LHCN-M2 (cell line): ENCODE measurements at places on chromosomes 1 and 21.
A peak's percentile ranks its signal among the peaks of the same experiment; 100 is the strongest.

GRCh38 chr1:109636201-109636952 lies 16.7 kb downstream of the AMPD2 start:
- DNase-seq, result peak; percentile 49

- peak; percentile 89 for DNase-seq
Observed at GRCh38 chr1:156676820-156677615, at the start of gene NES. TSS of gene NES (minus strand) at chr1:156677407. CDS start at chr1:156677264, 143 bp downstream.

DNA sequence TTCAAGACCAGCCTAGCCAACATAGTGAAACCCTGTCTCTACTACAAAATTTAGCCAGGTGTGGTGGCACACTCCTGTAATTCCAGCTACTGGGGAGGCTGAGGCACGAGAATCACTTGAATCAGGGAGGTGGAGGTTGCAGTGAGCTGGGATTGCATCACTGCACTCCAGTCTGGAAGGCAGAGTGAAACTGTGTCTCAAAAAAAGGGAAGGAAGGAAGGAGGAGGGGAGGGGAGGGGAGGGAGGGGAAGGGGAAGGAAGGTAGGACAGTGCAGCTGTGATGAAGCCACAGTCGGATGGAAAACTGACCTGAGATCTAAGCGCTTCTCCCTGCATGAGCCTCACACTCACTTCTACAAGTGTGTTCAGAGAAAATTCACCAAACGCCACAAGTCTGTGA lies 22.0 kb upstream of the FHAD1 start:
- no peak for DNase-seq

- no peak for DNase-seq
Observed at GRCh38 chr1:220789532-220790147, 2.9 kb downstream of the MTARC1 start.

DNA sequence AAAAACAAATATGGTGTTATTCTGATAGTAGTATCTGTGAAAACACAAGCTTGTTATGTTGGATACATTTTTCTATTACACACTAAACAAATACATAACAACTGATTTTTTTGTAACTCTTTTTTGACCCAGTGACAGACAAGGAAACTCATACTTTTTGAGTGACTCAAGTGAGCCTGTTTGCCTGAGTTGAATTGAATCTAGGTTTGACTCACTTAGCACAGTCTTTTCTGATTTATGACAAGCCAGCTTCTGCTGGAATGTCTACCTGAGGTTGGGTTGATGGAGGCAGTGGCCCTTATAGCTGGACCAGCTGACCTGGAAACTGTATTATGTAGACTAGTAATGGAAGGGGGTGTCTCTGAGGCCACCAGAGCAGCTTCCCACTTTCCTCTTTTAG lies 4.2 kb upstream of the CLCA4 start:
- DNase-seq, result peak; percentile 5

GRCh38 chr1:202880961-202881460 lies 7.9 kb downstream of the RABIF start:
- DNase-seq, result no peak

DNA sequence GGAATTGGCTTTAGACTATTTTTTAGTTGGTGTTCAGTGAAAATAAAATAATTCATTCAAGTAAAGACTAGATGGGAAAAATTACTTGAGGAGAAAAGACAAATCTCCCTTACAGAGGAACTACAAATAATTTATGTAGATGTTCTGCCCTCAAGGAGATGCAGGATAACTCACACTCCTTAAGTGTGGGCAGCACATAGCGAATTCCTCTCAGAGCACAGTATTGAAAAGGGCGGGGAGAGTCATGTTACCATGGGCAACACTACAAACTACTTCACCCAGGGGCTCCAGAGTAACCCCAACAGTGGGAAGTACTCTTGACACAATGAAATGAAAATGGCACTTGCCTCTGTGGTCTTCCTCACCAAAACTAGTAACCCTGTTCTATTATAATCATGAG lies 20.6 kb upstream of the LAMC2 start:
- no peak for DNase-seq

GRCh38 chr1:16965486-16966067 lies 14.8 kb downstream of the MFAP2 start:
- DNase-seq, result no peak

DNA sequence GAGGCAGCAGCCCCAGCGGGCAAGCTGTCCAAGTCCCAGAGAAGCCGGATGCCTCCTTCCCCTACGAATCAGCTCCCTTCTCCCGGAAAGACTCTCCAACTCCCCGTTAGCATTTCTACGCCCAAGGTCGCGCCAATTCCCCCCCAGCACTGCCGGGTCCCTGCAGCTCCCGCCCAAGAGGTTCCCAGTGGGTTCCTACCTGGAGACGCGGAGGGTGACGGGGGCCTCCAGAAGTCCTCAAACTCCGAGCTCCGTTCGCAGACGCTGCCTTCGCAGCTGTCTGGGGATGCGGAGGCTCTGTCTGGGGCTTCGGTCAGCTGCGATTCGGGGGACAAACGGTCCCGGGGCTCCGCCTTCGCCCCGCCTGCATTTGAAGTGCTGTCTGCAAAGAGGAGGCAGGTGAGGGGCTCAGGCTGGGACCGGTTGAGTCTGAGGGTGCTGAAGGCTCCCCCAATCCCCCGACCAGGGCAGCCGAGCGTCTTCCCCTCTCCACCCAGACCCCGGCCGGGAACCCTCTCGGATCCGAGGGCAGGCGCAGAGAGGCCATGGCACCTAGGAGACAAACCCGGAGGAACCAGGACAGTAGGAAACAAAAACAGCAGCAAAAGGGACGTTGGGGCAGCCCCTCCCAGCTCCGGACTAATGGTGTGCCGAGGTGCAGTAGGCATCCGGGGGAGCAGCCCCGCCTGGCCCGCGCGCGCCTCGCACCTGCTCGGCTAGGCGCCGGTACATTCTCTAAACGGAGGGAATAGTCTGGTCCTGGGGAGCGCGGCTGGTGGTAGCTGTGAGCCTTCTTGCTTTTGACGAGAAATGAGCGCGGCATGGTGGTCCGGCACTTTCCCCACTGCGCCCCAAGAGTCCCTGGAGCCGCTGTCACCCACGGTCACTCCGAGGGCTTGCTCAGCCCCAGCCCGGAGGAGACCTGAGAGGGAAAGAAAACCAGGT lies 3.8 kb downstream of the GFI1 start:
- no peak for DNase-seq

DNA sequence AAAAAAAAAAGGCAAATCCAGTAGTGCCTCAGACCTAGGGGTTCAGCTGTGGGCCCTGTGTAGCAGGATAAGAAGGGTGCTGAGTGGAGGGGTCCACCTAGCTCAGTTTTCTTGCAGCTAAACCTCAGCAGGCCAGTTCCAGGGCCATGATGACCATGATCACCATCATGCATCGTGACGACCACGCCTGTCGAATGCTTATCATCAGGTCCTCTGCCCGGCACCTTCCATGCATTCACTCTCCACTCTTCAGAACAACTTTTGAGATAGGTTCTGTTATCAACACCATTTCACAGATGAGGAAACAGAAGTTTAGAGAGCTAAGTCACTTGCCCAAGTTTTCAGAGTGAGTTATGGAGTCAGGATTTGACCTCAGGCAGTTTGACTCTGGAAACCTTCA lies 54.9 kb downstream of the ACBD3 start:
- no peak for DNase-seq

GRCh38 chr1:197798492-197798891 lies 23.2 kb upstream of the DENND1B start:
- no peak for DNase-seq

DNA sequence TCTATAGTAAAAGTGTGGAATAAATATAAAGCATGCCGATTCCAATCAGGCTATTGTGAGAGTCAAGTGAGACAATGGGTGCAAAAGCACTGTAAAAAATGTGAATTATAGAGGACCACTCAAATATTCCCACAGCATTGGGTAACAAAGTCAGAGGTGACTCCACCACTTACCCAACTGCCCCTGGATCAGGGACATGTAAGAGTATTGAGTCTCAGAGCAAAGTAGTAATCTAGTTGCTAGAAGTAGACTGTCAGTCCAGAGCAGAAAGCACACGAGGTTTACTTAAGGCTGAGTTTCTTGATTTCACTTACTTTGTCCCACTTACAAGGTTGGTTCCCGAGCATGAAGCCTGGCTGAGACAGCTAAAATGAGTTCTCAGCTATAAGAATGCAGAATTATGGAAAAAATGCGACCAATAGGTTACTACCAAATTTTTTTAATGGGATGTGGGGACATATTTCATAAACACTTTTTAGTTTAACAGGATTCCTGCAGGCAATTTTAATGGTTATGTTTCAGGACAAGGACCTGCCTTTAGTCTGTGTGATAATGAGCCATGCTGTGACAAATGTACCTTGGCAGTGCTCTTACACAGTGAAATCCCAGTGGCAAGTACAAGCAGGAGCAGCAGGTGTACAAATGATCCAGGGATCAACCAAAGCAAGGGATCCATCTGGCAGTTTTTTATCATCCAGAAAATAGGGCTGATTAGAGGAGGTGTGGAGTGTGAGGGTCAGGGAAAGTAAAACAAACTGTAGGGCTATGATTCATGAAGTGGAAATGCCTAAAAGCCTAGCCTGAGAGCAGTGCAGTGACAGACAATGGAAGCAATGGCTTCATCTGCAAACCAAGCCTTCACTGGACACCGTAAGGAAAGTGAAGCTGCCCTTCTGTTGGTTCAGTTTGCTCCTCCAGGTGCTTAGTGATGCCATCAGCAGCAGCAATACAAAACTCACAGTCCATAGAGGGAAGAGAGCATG lies 156.2 kb upstream of the SPAG17 start:
- no peak for DNase-seq

DNA sequence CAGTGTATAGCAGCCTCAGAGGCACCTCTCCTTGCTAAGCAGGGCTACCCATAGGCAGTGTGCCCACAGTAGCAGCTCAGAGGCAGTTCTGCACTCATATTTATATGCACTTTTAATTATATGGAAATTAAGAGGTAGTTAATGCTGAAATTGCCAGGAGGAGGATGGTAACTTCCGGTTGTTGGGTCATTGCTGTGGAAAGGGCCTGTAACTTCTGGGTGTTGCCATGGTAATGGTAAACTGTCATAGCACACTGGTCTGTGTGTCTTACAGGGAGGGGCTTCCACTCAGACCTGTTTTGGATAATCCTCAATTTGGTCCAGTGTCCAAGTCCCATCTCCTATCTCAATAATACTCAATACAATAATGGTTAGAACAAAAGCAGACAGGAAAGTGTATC lies 7.6 kb downstream of the CFH start:
- DNase-seq, result no peak

DNA sequence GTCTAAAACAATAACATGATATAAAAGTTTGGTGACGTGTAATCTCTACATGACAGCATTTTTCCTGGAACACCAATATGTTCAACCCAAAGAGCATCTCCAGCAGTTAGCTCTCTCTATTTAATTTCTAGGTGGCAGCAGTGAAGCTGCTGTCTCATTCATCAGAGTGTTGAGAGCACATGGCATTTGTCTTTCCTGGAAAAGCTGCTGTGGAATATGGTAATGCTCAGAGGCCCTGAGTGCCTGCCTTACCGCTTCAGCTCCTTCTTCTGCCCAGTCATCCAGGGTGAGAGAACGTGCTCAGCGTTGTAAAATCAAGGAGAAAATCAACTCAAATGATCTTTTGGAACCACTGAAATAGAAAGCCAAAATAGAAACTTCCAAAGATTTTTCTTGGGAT lies 640.7 kb downstream of the ADGRL2 start:
- no peak for DNase-seq

- DNase-seq, result no peak
Observed at GRCh38 chr1:38312753-38313152, 266.2 kb upstream of the POU3F1 start.

- peak; percentile 39 for DNase-seq
Observed at GRCh38 chr21:31459457-31459856, 115.4 kb upstream of the TIAM1 start.

- no peak for DNase-seq
Observed at GRCh38 chr1:161241682-161242081, 3.7 kb upstream of the NR1I3 start.

GRCh38 chr1:240001177-240001740 lies 90.4 kb upstream of the FMN2 start:
- no peak for DNase-seq

DNA sequence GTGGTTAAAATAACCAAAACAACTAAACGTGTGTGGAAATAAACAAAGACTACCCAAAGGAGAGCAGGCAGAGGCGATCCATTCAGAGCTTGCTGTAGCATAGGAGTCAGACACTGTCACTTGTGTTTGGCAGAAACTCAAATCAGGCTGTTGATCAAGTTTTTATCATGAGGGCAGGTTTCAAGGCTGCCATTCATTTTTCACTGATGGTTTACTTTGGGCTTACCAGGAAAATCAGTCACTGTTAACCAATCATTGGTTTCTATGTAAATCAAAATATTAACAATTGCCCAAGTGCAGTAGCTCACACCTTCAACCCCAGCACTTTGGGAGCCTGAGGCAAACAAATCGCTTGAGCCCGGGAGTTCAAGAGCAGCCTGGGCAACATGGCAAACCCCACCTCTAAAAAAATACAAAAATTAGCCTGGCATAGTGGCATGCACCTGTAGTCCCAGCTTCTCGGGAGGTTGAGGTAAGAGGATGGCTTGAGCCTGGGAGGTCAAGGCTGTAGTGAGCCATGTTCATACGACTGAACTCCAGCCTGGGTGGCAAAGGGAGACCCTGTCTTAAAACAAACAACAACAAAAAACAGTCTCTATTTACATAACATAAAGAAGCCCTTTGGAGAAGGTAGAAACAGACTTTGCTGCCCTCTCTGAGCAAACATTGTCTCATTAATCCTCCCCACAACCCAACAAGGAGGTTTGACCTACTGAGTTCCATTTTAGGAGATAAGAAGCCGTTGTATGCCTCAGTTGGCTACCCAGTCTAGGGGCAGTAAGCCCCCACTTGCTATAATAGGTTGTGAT lies 21.1 kb upstream of the ETS2 start:
- DNase-seq, result no peak

DNA sequence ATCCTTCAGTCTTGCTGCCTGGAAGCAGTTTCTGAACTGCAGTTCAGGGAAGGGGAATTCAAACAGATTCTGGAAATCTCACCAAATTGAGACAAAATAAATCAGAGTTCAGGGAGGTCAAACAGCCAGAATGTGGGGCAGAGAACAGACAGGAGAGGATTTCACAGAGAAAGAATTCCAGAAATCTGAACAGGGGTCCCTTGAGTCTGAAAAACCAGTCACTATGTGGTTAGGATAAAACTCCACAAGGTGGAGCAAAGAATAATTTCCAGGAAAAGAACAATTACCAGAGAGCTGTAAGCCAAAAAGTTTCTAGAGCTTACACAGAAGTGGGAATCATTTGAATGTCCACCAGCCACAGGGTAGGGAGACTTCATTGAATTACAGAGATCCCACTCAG lies 84.7 kb downstream of the URB2 start:
- peak; percentile 64 for DNase-seq

- DNase-seq, result no peak
Observed at GRCh38 chr21:39763272-39763970, 18.4 kb downstream of the IGSF5 start.
